ENCODE measurements at places on chromosomes 2 and 18.

DNA sequence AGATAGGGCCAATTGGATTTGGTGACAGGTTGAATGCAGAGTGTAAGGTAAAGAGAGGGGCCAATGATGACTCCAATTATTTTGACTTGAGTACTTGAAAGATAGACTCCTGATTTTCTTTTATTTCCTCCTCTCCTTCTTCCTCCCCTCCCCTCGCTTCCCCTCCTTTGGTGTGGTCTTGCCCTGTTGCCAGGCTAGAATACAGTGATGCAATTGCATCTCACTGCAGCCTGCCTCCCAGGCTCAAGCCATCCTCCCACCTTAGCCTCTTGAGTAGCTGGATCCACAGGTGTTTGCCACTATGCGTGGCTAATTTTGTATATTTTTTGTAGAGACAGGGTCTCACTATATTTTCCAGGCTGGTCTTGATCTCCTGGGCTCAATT is 2.3 kb downstream of the DGUOK start:
- DNase-seq = no peak

DNA sequence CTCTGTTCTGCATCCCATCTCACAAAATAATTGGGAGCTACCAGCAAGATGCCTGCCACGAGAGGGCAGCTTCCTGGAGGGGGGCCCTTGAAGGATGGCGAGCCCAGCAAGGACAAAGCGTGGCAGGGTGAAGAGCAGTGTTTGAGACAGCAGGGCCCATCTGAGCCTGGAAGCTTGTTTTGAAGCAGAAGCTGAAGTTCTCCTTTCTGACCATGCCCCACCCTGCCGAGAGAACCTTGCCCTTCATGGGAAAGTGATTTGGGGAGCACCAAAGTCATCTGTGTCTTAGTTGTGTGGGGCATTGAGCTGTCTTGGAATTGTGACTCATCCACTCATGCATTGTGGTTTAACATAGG is 216.3 kb downstream of the BCL11A start:
- no peak for DNase-seq

DNA sequence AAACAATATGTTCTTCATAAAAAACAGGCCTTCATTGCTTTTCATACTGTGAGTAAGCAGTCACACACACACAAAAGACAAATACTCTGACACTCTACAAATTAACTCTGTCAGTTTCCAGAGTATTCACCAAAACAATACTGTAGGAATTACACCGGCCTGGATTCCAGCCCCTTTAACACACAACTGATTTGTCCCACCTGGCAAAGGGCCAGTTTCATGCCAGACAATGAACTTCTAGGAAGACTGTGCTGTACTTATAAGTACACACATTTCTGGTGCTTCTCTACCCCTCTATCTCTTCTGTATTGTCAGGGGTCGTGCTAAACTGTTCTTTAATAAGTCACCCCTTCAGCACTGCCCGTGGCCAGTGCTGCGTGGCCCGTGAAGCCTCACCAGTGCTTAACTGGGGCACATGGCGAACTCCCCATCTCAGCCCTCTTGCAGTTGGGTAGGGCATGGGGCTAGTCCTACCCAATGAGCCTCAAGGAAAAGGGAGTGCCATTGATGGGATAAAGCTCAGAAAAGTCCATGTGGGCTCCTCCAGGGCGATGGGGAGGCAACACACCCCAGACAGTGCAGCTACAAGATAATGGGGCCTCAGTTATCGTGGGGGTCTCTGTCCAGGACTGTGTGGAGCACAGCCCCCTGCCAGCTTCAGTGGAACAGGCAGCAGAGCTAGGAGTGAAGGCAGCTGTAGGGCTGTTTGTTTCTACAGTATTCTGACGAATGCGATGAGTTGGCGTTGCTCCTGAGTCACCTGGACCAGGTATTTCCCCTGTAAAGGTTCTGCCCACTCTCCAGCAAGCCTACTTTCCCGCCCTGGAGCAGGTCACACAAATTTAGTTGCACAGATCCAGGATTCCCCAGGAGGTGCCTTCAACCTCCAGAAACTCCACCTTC is 99.0 kb downstream of the SP3 start:
- no peak for DNase-seq

GRCh38 chr18:42412896-42413295 is 457.9 kb downstream of the PIK3C3 start:
- DNase-seq = no peak

- DNase-seq = no peak
Observed at GRCh38 chr2:207235621-207236020, 69.9 kb upstream of the KLF7 start.

DNA sequence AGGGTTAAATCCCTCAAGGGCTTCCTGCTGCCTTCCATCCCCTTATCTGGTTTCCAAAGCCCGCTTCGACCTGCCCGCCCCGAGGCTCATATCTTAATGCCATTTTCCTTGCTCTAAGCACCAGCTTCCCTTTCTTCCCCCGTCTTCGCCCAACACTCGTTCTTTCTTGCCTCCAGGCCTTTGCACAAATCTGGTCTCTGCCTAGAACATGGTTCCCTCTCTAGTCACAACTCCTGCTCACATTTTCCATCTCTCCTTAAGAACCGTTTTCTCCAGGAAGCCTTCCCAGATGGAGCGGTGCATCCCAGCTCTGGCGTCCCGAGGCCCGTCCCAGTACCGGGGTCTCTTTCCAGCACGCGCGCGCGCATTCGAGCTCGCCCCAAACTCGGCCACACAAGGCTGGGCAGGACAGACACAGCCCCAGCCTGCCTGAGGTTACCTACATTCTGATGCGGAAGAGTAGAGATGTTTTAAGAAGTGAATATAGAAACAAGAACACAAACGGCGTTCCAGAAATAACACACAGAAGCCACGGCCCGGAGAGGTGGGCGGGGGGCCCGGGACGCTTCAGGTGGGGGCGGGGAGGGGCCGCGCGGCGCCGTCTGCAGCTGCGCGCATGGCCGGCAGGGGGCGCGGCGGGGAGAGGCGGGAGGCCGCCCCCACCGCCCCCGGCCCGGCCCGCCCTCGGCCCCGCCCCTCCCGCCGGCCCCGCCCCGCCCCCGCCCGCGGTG is at the start of gene DGKD:
TSS of gene DGKD (plus strand) at position 726 of the 731 bp plus-strand sequence. CDS start 25 bp downstream, outside the sequence.
- DNase-seq = peak; percentile 72

All from GM12864 (cell line).